M059J (cell line): ENCODE measurements at places on chromosomes 1 and 21.

- DNase-seq, result peak; percentile 35
These were observed 242.6 kb upstream of the CXADR start for GRCh38 chr21:17270229-17270628.

- DNase-seq, result no peak
These were observed 425.4 kb downstream of the ADGRL2 start for GRCh38 chr1:82226186-82226505.

DNA sequence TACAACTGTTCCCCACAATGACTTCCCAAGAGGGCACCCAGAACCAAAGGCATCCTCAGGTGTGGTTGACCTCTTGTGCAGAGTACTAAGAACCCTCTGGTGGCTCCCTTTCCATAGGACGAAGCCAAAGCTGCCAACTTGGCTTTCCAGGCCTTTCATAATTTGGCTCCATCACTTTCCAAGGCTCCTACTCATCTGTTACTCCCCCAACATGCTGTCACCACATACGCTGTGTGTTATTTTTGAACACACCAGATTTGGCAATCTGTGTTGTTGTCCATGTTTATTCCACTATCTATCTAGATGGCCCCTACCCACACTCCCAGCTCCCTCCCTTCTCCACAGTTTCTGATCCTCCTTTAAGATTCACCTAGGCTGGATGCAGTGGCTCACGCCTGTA lies 10.2 kb upstream of the NKAIN1 start:
- DNase-seq, result no peak

DNA sequence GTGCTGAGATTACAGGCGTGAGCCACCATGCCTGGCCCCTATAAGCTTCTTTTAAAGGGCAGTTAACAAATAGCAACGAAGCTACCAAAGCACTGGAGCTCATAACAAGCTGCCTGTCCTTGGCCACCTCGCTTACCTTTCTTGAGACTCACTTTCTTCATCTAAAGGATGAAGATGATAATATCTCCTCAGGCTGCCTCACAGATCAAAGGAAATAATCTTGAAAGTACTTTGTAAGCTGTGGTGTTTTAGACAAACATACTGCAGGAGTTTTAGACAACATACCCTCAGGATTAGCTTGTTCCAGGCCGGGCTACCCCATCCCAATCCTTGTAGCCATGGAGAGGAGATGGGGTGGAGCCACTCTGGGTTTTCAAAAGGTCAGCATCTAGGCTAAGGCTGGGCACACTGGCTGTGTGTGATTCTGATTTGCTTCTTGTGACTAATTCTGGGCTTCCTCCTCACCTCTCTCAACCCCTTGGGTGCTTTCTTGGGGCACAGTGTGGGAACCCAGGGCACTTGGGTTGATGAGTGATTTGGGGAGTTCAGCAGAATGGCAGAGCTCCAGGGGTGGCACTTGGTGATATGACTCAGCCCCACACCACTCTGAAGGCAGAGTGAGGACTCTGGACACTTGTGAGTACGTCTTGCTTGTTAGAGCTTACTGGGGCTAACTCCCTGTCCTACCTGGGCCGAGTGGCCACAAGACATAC lies 5.2 kb downstream of the GPR25 start:
- DNase-seq, result peak; percentile 80

DNA sequence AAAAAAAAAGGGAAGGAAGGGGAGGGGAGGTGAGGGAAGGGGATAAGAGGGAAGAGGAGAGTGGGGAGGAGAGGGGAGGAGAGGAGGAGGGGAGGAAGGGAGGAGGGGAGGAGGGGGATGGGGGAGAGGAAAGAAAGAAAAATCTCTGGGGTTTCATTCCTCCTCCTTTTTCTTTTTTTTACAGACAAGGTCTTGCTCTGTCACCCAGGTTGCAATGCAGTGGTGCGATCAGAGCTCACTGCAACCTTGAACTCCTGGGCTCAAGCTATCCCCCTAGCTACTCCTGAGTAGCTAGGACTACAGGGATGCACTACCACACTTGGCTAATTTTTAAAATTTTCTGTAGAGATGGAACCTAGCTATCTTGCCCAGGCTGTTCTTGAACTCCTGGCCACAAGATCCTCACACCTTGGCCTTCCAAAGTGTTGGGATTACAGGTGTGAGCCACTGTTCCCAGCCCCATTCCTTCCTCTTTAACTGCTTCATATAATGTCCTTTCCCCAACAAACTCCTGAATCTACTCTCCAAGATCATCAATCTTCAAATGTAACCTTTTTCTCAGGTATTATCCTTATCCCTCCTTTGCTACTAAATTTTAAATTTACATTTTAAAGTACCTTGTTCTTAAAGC lies 23.2 kb downstream of the GON4L start:
- DNase-seq, result no peak

- DNase-seq, result no peak
These were observed 79.5 kb downstream of the EVI5 start for GRCh38 chr1:92705446-92705845.

DNA sequence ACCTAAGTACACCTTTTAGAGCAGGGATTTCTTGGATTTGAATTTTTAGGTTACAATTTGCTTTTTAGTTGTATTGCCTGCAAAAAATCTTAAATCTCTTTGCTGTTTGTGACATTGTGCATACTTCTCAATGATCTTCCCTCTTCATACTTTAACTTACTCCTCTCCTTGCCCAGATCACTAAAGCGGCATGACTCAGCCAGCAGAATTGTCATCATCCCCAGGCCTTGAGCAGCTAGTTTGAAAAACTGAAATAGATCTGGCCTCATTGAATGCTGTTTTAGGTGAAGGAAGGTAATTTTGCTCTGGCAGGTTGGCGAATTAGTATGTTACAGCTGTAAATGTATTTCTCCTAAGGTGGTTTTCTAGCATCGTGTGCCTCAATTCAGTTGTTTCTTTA lies 145.9 kb downstream of the RYR2 start:
- DNase-seq, result no peak

DNA sequence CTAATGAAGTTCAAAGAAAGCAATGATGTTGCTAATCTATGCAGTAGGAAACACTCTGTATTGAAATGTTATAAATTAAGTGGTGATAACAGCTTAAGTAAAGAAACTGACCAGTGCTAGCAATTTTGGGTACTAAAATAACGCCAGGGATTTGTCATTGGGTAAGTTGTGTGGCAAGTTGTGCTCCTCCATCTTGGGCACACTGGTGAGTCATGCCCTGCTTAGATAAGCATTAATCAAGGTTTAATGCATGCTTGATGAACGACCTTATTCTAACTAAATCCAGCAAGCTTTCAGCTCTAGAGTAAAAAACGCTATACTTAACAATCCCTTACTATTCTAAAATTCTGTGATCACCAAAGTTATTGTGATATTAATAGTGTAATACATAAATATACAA lies 25.2 kb downstream of the VAMP4 start:
- DNase-seq, result peak; percentile 17

- DNase-seq, result peak; percentile 1
These were observed 317.2 kb upstream of the NFIA start for GRCh38 chr1:60765204-60765603.

GRCh38 chr1:241639623-241640148 lies 483 bp downstream of the CHML start:
- DNase-seq, result peak; percentile 56

DNA sequence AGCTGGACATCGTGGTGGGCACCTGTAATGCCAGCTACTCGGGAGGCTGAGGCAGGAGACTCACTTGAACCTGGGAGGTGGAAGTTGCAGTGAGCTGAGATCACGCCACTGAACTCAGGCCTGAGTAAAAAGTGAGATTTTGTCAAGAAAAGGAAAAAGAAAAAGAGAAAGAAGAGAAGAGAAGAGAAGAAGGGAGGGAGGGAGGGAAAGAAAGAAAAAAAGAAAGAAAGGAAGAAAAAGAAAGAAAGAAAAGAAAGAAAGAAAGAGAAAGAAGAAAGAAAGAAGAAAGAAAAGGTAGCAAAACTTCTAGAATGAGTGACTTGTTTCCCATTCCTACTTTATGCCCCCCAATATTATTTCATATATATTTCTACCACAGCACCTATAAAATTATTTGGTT lies 98.8 kb downstream of the UBE2U start:
- DNase-seq, result no peak

GRCh38 chr1:17869815-17870214 lies 114.7 kb downstream of the ACTL8 start:
- DNase-seq, result no peak

DNA sequence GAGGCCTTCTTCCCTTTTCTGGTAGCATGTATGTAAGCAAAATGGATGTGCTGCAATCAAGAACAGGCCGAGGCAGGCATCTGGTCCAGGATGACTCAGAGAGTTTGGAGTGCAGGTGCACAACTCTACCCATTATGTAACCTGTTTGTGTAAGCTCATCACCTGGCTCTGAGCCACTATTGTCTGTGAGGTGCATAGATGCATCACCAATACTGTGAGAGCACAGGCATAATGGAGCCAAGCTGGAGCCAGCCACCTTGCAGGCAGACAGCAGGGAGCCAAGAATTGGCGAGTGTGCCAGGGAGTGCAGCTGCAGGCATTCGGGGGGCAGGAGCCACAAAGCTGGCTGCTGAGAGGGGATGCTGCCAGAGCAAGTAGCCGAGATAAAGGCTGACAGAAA lies 549.9 kb upstream of the RGS18 start:
- DNase-seq, result no peak

DNA sequence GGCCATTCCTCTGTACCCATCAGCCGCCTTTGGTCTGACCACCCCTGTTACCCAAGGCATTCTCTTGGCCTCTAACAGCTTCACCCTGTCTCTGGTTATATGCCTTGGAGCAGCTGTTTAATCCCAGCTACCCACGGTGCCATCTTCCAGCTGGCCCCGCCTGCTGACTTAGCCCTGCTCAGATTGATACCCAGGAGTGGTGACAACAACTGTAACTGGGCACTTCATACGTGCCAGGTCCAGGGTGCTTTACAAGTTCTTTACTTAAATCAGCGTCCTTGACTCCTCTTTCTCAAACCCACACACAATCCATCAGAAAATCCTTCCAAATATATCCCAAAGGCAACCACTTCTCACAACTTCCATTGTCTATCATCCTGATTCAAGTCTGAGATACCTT lies 37.2 kb upstream of the HMGB4 start:
- no peak for DNase-seq

DNA sequence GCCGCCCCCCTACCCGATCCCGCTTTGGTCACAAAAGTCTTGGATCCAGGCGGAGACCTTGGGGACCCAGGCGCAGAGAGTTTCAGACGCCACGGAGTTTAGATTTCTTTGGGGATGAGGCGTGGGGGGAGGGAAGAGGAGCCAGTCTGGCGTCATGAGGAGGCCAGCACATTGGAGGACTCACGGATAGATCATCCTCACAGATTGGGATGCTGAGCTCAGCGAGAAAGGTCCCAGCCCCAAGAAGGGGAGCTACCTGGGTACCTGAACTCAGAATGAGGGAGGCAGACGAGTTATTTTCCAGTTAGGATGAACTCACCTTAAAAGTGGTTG lies 393 bp downstream of the ELAPOR1 start:
- DNase-seq, result no peak

- DNase-seq, result peak; percentile 50
These were observed 1.1 kb downstream of the GFI1 start for GRCh38 chr1:92485381-92486250.

DNA sequence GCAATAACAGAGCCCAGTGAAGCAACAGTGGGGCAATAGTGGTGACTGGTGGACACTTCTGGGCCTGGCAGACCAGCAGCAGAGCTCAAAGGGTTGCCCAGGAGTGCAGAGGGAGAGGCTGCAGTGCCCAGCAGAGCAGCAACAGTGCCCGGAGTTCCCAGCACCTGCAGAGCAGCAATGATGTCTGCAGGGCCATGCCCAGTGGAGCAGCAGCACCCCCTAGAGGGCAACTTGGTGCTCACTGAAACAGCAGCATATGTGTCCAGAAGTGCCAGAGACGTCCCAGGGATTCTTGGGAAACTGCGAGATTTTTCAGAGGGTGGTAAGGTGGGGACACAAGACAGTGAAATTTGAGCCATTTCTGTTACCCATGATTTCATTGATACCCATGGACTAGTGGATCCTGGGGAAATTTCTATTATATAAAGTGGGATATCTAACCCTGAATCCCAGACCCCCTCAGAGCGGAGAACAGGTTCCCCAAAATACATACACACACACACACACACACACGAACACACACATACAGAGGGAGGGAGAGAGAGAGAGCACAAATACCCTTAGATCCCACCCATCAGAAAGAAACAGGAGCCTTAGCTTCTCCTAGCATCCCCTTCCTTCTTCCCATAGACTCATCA lies 156.9 kb upstream of the GJB5 start:
- DNase-seq, result peak; percentile 69

DNA sequence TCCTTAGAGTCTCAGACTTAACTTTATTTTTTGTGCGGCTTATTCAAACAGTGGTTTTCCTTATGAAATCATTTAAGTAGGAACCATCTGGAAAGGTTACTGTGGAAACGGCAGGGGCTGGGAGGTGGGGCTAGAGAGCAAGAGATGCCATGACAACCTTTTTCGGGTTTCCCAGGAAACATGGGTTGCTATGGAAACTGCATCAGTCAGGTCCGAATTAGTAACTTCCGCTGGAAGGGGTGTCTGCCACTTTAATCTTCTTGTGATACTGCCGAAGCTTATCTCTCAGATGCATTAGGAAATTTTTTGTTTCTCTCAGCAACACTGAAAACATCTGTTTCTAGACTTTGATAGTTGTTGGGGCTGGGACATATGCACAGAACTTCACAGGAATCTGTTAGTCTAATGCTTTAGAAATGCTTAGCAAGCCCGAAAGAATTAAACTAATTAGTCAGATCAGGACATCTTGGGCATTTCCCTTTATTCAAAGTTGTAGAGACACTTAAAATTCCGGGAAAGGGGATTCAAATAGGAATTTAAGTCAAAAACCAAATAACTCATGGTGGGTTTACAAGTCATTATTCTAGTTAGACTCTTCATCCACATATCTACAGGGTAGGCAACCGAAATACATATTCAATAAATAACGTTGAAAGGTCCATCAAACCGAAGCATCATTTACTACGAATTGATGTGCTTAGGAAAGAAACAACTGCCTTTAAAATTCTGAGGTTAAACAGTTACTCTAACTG lies 2.6 kb downstream of the KCNA3 start:
- DNase-seq, result peak; percentile 15

DNA sequence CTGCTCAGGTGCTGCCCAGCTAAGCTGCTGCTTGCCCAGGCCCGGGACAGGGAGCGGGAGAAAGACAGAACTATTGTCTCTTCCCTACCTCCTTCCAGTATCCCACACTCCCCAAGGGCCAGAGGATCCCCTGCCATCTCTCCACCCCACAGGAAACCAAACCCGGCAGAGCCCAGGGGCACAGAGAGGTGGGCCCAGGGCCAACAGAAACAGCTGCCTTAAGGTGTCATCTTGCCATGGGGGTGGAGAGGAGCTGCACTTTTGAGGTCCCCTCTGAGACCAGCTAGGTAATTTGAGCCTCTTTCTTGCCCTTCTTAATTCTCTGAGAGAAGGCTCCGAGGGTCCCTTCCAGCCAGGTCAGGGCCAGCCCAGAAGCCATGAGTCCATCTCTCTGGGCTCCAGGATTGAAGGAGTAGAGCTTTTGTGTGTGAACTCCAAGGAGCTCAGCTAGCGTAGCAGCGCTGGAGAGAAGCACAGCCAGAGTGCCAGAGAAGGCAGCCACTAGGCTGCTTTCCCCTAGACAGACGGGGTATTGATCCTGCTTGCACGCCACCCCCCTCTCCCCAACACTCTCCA lies 9.7 kb upstream of the GPR61 start:
- DNase-seq, result peak; percentile 49
